HT-29 (cell line): ENCODE measurements at places on chromosomes 7 and 10. TPM values are rescaled to one million over a fixed set of nuclear protein-coding genes. Genes with fewer than 3 reads are reported as not detected.

GIMAP8 gene
- total RNA-seq = not detected in 2 replicates

- DNase-seq = no peak
Observed at GRCh38 chr7:50022991-50023390, 70.1 kb downstream of the ZPBP start.

GRCh38 chr7:130463553-130464434 lies 23.0 kb upstream of the CEP41 start:
- no peak for DNase-seq

ATOH7 gene
- 0.29 TPM in 1 of 2 replicates, not detected in the other for total RNA-seq

GRCh38 chr7:94429153-94429552 lies 34.5 kb downstream of the COL1A2 start:
- DNase-seq = no peak
